ENCODE measurements at places on chromosomes 4 and X.

GRCh38 chrX:46690818-46691217, 68.1 kb downstream of the SLC9A7 start:
- DNase-seq: no peak

- DNase-seq: no peak
Observed at GRCh38 chr4:25842229-25842845, 20.5 kb downstream of the SEL1L3 start.

DNA sequence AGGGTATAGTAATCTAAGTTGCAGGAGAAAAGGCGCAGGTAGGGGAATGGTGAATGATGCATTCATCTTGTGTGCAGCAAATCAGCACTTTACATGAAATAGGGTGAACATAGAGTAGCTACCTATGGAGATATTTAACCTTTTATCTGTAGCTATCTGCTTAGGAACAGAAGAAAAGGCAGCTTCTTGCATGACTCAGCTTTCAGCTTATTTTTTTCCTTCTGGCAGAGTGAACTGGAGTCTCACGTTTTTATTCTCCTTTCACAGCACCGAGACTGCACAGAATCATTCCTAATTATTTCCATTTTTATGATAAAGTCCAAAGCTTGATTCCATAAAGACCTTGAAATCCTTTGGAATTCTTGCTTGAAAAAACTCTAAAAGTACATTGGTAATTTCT, 4.8 kb upstream of the SCOC start:
- no peak for DNase-seq

DNA sequence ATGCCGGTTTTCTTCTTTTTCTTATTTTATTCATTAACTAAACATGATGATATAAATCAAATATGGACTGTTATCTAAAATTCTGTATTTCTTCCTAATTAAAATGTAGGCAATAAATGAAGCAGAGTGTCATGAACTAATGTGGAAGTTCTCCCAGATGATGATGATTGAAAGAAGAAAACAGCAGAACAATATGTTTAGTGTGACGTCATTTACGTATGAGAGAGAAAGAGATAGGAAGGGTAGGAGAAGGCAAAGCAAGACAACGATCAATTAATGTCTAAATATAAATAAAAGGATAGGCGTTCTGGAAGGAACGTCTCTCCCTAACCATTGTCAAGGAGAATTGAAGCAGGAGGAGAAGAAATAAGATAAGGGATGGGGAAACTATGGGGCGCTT, 105.2 kb downstream of the NEUROG2 start:
- DNase-seq: no peak

- DNase-seq: no peak
Observed at GRCh38 chrX:1465286-1466231, 12.8 kb upstream of the ASMTL start.

- DNase-seq: no peak
Observed at GRCh38 chr4:74583089-74583700, 138.3 kb downstream of the AREG start.

GRCh38 chr4:100790836-100791615, 273.2 kb upstream of the EMCN start:
- DNase-seq: no peak
